Vagina (tissue), 2 donors: ENCODE measurements at places on chromosomes 13 and 19.

DNA sequence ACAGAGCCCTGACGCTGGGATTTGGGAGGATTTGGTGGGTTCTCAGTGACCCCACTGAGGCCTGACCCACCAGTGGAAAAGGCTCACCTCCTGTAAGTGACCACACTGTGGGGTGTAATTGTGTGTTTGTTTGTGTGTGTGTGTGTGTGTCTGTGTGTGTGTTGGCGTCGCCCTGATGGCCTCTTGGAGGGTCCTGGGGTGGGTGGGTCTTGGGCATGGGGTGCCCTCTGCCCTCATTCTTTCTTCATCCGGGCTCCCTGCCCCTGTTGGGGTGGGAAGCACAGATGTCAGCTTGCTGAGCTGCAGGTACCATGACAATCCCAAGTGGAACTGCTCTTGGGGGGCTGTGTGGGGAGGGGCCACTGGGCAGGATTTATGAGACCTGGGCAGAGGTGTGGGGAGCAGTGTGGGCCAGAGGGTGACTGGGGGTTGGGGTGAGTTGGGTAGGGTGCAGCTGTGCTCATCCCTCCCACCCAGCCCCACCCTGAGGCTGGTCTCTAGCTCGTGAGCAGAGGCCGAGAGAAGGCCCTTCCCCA is 22.8 kb downstream of the WTIP start:
- peak; percentile 54 for DNase-seq

DNA sequence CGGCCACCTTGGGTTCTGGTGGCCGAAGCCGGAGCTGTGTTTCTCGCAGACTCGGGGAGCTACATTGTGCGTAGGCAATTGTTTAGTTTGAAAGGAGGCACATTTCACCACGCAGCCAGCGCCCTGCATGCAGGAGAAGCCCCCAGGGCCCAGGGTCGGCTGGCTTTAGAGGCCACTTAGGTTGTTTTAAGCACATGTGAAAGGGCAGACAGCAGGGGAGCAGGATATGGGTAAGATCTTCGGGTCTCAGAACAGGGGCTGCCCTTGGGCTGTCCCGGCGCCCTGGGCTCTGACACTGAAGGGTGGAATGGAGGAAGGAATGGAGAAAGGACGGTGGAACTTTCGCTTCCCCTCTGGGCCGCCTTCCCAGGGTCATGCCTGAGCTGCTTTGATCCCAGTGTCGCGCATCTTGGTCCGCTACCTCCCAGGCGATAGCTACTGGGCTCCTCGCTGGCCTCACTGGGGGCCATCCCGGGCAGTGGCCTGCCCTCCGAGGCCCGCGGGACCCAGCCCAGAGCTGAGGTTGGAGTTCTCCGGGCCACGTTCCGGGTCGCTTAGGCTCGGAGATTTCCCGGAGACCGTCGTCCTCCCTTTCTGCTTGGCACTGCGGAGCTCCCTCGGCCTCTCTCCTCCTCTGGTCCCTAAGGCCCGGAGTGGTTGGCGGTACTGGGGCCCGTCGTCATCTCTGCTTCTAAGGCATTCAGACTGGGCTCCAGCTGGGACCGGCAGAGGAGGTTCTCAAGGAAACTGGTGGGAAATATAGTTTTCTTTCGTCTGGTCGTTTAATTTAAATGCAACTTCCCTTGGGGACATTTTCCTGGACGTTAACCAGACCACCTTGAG is 4.3 kb upstream of the POU4F1 start:
- no peak for DNase-seq

DNA sequence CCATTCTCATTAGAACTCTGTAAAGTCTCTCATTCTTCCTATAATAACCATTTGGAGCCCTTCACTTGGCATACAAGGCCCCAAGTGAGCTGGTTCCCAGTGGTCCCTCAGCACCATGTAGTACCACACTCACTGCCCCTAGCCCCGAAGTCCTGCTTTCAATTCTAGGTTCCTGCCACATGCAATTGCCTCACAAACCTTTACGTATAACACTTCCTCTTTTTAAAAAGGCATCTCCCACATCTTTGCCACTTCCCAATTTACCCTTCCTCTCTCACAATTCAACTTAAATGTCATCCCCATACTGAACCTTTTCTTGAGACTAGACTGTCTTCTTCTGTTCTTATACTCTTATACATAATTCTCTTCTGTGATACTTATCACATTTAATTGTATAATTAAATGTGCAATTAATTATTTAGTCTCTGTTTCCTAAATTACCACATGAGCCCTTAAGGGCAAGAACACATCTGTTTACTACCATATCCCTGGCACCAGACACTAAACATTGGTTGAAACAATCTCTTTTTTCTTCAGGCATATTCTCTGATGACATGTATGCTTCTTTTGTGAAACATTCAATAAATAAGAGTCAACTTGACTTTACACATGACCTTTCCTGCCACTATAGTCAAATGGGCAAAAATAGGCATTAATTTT is 304.0 kb downstream of the SPRY2 start:
- no peak for DNase-seq

- DNase-seq = no peak
Observed at GRCh38 chr13:65746406-65746921, 1483.7 kb downstream of the PCDH9 start.

DNA sequence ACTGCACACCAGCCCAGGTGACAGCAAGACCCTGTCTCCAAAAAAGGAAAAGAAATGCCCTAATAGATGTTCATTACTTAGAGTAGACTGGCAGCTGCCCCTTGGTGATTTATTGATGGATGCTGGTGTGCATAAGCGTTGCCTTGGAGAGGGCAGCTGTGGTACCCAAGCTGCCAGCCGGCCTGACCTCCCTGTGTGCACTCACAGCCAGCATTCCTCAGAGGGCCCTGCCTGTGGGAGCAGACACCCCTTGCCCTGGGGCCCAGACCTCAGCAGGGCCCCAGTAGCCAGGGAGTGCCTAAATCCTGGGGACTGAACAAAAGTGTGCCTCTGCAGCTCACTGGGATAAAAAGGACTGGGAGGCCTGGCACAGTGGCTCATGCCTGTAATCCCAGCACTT is 7.8 kb upstream of the ACTN4 start:
- no peak for DNase-seq

DNA sequence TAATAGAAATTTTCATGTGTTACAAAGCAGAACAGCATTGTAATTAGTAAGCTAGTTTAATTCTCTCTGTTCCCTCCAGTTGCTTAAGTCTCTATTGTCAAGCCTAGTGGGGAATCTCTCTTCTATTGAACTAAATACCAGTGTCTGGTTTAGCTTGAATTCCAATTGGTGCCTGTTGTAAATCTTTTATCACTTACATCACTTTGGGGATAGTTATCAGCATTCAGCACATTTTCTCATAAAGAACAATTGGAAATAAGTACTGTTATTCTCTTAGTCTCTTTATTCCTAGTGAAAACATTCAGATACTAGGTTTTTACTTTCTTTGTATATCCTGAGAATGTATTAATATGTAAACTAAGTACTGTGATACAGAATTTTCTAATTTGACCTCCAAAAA is 25.2 kb downstream of the IPO5 start:
- DNase-seq = no peak

- no peak for DNase-seq
Observed at GRCh38 chr13:44395976-44396694, 22.5 kb downstream of the SERP2 start.

GRCh38 chr13:82597747-82598146 is 1284.5 kb downstream of the SLITRK1 start:
- no peak for DNase-seq

DNA sequence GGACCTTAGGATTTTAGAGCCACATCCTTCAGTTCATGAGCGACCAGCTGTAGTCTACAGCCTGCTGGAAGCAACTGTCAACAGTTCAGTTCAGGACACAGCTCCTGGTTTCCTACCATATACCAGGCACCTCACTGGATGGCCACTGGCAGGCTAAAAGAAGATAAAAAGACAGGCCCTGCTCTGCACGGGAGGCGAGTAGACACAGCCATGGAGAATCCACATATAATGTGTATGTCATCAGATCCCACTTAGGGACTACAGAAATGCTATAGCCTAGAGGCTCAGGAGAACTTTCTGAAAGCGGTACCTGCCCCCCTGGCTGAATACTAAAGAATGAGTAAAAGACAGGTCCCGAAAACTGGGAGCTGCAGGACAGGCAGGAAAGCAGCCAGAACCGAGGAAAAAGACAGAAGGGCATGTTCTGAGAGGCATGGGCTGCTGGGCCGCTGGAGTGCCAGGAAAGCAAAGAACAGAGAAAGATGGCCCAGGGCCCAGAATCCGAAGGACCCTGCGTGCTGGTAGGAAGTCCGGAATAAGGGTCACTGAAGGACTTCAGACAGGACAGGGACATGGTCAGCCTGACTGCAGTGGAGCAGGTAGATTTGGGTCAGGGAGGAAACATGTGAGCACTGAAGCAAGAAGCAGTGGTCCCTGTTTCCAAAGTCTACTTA is 23.5 kb downstream of the DZIP1 start:
- DNase-seq = no peak

DNA sequence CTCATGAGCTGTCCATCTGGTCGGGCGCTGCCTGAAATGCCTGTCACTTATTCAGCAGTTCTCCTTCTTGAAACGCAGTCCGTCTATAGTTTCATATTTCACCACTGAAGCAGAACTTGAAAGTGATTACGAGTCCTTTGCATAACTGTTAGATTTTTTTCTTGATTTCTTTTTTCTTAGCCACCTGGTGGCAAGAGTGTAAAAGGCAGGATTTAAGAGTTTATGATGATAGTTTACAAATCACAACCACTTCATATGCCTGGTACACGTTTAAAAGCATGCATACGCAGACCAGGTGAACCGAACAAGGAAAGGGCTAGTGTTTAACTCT is 45.8 kb downstream of the GGACT start:
- no peak for DNase-seq

GRCh38 chr19:12255372-12255771 is 39.3 kb downstream of the ZNF44 start:
- DNase-seq = no peak

DNA sequence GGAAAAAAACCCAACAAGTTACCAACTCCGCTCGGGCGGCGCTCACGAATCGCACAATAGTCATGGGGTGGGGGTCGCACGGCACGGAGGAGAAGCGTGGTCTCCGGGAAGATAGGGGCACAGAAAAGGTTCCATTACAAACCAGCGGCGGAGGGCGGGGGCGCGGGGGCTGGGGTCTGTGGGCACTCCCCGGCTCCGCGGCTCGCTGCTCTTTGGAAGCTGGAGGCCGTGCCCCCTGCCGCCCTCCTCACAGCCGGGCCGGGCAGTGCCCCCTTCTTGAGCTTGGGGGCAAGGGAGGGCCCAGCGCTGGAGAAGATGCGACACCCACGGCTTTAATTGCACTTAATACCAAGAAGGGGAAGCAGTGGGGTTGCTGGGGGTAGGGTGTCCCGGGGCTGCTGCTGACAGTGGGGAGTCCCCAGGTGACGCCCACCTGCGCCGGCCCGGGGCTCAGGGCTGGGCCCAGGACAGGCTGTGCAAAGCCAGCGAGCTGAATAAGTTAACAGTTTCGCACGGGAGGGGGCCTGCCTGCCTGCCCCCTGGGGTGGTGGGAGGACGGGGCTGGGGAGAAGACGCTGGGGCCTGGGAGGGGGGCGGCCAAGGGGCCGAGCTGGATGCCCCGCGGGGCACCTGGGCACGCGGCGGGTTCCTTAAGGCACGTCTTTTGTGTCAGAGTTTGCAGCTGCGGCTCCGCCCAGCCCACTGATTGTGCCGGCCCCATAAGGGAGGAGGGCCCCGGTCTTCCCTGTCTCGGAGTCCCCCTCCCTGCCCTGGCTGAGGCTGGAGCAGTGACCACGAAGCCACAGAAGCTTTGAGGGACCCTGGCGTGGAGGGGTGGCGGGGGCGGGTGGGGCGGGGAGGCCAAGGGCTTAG is 9.8 kb downstream of the DCAF15 start:
- DNase-seq = no peak

- DNase-seq = no peak
Observed at GRCh38 chr19:49912965-49913685, 15.9 kb upstream of the ATF5 start.

DNA sequence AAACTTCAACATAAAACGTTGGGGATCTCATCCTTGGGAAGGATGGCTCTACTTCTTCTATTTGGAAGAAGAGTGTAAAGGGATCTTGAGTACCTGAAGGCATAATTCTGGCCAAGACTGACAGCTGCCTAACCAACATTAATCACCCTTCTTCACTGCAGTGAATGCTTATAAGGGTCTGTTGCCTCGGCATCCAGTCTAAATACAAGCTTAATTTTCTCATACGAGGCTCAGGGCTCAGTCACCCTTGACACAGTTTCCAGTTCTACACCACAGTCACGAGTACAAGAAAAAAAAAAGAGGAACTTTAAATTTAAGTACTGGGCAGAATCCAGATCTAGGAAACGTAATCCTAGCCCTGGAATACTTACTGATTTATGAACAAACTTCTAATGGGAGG is 9.0 kb downstream of the FPR3 start:
- no peak for DNase-seq

DNA sequence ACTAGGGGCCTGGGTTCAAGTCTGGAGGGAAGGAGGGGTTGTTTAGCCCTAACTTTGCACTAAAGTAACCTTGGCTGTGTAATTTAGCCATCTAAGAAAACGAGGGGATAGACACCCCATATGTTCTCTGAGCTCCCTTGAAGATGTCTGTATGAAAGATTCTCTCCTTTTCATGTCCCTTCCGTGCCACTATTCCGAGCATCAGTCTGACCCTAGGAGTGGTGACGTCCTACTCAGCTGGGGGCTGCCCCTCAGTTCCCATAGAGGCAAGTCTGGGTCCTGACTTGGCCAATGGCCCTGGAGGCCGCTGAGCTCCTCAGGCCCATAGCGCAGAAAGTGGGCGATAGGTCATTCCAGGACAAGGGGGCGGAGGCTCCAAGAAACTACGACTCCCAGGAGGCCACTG is 790 bp upstream of the WDFY2 start:
- DNase-seq = no peak

GRCh38 chr19:47475465-47475864 is 3.8 kb upstream of the SLC8A2 start:
- DNase-seq = no peak

DNA sequence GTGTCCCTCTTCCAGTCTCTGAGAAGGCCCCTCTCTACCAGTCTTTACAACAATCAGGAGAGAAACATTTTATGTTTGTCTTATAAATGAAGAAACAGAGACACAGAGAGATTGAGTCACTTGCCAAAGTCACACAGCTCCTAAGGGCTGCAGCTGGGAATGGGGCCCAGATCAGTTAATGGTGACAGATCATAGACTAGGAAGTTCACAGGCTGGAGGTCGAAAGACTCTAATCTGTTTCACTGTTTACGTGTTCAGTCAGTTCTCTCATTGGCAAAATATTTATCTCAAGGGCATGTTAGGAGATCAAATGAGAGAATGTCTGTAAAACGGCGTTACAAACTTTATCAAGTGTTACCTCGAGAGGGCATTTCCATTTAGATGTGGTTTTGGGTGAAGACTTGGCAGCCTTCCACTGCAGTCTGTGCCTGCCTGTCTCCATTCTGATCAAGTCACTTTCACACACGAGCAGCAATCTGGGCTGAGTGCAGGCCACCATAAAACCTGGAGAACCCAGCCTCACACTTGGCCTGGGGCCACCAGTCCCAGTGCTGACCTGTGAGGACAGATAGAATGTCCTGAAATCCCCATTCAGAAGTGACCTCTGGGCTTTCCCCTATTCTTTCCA is 65.1 kb downstream of the SIAH3 start:
- DNase-seq = peak; percentile 37

GRCh38 chr19:44689290-44690130 is 9.4 kb upstream of the CEACAM16 start:
- DNase-seq = no peak

GRCh38 chr19:45653634-45654033 is 14.4 kb upstream of the GIPR start:
- no peak for DNase-seq

- DNase-seq = no peak
Observed at GRCh38 chr13:20624213-20624612, 57.3 kb downstream of the IFT88 start.
